Stimulated activated CD4-positive, alpha-beta T cell treated with anti-CD3 and anti-CD28 coated beads, Interleukin-1b, Interleukin-23, amount 100 ng/mL, for 48 hours (primary cell): ENCODE measurements at places on chromosomes 6 and 20.

DNA sequence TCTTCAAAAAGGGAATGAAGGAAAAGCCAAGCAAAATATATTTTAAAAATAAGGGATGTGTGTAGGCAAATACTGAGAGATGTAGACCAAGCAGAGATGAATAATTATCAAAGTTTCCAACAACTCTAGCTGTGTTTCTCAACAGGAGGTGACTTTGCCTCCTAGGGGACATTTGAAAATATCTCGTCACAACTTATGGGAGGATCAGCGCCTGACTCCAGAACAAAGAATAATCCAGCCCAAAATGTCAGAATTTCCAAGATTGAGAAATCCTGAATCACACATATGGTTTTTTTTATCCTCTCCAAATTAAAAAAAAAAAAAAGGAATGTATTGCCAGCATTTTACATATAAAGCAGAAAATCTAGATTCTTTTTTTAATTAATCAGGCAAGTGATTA lies 241.2 kb upstream of the ZFP64 start:
- DNase-seq = no peak

DNA sequence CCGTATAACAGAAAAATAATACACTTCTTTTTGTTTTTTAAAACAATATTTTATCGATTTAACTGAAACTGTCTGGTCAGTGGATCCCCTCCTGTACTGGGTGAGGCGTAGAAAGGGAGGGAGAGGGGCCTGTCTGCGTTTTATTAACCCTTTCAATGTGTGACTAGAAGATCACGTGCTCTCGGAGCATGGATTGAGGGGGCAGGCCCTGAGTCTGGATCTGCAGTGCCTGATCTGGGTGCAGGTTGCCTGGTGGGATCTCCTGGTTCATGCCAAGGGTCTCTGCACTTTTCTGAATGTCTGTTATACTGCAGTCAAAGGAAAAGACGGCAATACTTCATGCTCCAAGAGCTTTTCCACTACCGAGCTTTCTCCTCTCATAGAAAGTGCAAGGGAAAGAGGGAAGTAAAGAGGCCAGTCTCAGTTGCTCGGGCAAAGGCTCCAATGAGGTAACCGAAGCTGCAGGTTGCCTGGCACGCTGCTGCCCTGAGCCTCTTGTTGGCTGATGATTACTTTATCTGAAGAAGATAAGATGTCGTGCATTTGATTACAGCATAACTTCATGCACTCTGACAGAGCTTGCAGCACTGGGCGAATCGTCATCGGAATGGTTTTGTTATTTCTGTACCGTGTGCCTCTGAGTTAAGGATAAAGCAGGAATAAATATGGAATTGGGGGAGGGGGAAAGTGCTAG lies 167.5 kb upstream of the PMEPA1 start:
- no peak for DNase-seq

DNA sequence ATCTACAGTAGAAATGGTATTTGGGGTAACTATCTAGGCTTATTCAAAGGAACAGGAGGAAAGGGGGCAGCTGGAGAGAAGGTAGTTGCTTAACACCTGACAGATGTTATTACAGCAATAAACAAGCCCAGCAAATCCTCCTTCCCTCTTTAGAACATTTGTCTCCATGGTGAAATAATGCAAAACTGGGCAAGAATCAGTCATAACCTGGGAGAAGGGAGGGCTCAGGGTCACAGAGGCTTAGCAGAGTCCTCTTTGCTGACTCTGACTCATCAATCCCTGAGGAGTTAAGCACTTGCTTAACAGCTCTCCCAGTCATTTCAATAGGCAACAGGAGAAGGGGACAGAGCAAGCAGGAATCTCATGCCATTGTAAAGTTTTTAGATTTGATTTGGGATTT lies 230.3 kb downstream of the IBTK start:
- no peak for DNase-seq

DNA sequence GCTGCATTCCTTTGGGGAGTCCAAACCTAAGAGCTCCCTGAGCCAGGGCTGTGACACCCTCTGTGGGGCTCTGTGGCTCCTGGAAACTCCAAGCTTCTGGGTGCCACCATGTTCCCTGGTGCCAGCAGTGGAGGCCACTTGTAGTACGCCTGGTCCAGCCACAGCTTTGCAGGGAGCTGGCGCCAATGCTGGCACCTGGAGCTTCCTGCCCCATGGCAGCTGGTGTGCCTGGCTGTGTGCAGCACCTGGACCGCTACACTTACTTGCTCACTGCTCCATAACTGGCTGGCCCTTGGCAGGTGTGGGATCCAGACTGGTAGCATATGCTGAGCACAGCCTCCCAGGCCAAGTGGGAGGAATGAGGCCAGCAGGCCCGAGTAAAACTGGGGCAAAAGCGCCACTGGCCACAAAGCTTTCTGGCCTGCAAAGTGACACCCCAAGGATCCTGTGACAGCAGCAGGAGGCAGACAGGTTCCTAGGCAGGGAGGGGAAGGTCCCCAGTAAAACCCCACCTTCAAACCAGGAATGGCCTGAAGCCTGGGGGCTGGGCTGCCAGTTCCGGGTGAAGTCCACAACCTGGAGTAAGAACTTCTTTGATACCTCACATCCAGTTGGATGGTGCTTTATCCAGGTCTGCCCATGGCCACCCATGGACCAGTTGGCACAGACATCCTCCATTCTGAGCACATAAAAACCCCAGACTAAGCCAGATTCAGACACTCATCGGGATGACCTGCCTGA lies 461.0 kb downstream of the TBC1D32 start:
- DNase-seq = no peak

DNA sequence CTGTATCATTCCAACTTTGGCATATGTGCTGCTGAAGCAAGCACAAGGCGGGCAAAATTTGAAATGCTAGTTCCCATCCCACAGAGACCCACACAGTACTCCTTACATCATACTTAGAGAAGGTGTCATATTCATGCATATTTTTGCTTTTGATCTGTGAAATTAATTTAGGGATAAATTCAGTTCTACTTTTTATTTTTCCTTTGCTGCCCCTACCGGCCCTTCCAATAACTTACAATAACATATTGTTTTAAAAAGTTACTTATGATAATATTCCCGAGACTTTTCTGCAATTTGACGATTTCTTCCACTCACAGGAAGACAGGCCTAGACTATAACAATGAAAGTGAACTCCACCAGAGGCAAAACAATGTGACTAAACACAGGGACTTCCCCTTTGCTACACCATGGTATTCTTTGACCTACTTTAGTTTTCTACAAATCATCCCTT lies 35.0 kb downstream of the SESN1 start:
- no peak for DNase-seq

DNA sequence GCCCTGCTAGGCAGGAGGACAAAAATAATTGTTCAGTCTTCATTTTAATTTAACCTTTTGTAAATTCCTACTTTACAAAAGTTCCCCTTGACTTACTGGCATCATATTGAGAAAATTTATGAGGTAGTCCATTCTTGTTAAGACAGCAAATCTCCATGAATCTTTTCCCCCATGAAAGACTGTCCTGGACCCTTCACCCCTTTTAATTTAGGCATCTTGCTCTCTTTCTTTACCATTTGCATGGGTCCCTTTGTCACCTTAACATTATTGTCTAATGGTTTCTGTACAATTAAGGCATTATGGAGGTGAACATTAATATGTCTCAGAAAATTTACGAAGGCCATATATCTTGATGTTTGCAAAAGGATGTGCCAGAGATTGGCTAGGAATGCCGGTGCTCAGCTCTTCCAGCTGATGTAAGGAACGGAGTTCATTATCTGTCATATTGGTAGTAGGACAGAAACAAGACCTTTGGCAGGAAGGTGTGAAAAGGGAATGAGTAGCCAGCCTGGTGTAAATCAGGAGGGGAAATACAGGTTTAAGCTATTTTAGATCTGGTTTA lies 382.8 kb upstream of the TSHZ2 start:
- no peak for DNase-seq

DNA sequence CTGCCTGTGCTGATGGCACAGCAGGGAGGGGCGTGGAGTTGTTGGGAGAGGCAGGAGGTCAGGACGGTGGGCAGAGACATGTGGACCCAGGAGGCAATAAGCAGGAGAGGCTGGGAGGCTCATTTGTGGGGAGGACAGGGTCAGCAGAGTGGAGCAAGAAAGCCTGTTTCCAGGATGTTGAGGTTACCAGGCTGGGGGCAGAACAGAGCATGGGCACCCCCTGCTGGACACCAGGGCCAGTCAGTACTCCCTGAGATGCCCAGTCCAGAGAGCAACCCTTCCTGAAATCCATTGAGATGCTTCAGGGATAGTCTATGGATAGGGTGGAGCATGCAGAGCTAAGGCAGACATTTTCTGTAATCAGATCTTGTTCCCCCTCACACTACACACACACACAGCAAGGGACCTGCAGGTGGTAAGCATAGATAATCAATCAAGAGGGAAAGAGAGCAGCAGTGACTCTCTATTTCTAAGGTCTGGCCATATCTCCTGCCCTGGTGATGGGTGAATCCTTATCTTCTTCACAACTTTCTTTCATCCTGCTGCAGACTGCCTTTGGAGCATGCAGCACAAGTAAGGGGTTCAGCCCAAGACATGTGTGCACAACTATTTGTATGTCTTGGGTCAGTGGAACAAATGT lies 41.7 kb downstream of the MOCS1 start:
- DNase-seq = no peak

GRCh38 chr6:157621406-157621805 lies 201.6 kb upstream of the SNX9 start:
- DNase-seq = no peak

- no peak for DNase-seq
Observed at GRCh38 chr6:97133067-97133466, 149.9 kb downstream of the MMS22L start.

DNA sequence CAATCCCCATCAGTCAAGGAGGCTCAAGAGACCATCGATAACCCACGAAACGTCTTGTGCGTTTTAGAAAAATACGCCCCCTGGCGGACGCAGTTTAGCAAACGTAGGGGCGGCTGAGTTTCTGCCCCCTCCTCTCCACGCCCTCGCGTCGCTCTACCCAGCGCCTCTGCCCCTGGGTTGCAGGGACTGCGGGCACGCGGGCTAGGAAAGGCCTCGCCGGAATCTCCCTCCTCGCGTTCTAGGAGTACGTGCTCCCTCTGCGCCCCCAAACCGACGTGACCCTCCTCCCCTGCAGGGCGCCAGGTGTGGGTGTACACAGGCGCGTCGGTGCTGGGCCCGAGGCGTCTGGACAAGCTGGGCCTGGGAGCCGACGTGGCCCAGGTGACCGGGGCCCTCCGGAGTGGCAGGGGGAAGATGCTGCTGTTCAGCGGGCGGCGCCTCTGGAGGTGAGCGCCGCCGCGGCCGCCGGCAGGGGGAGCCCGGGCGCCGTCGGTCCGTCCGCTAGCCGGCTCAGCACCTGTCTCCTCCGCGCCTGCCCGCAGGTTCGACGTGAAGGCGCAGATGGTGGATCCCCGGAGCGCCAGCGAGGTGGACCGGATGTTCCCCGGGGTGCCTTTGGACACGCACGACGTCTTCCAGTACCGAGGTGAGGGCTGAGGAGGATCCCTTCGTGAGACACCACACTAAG lies 5.3 kb downstream of the MMP9 start:
- peak; percentile 68 for DNase-seq

DNA sequence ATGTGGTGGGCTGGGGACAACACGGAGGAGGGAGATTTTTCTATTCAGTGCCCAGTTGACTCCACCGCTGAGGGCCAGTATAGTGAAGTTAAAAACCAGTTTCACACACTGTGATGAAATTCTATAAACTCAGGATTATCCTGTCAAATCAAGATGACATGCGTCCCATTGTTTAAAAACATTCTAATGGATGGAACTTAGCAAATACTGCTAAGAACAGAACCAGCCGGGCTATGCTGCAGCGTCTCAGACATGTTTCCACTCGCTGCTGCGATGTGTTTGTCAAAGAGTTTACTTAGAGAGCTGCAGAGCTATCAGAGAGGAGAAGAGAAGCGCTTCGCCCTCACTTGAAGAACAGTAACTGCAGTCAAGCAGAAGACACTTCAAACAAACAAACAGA lies 212.6 kb upstream of the FOXQ1 start:
- no peak for DNase-seq

DNA sequence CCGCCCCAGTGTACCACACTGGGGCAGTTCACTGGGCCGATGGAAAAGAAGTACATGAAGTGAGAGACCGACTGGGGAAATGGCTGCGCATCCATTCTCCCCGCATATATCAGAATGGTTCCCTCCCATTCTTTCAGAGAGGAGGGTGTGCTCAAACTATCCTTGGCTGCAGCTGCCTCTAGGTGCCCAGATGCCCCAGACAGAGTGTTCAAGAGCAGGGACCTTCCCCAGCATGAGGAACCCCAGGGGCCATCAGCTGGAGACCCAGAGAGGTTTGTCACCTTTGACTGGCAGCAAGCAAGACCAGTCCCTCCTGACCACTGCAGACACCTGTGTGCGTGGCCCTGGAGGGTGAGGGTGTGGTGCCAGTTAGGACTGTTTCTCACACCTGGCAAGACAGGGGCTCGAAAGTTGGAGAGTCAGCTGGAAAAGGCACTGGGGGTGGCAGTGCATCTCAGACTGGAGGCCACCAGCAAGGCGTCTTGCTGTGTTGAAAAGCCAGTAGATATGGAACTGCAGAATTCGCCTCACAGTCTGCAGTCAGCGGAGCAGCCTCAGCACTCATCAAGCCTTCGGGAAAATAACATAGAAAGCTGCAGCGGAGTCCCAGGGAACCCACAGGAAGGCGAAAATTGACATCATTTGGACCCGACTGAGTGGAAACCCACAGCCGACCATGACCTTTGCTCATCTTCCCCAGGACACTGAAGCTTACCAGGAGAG lies 76.7 kb downstream of the GPR6 start:
- no peak for DNase-seq

DNA sequence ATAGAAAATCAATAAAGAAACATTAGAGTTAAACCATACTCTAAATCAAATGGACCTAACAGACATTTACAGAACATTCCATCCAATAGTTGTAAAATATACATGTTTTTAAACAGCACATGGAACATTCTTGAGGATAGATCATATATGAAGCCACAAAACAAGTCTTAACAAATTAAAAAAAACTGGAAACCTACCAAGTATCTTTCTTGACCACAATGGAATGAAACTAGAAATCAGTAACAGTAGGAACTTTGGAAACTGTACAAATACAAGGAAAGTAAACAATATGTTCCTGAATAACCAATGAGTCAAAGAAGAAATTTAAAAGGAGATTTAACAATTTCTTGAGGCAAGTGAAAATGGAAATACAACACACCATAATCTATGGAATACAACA lies 91.2 kb upstream of the GLP1R start:
- DNase-seq = no peak

- no peak for DNase-seq
Observed at GRCh38 chr20:43541214-43541613, 17.6 kb upstream of the SGK2 start.

DNA sequence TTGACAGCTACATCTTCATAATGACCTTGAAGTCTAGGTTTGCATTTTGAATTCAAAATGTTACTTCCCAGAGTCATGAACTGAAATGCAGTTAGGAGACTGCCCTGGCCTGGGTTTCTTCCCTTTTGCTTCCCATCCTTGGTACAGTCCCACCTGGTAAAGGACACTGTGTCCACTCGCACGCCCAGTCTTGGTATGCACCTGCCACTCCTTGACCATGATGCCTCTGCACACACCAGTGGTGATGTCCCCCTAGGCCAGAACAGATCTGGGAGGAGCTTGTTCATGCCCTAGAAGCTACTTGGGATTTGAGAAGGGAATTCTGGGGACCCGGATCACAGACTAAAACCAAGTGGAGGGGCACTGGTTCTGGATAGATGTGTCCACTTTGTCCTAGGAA lies 3.6 kb downstream of the PPP1R14C start:
- DNase-seq = no peak
